ENCODE measurements at places on chromosomes 5 and 9. TPM values are rescaled to one million over a fixed set of nuclear protein-coding genes. Genes with fewer than 3 reads are reported as not detected.

Gene SHROOM1
- total RNA-seq: 2.7 TPM

Gene FBXL7
- 3.6 TPM for total RNA-seq

Gene SCGB3A1
- not detected for total RNA-seq

Gene GABRA6
- not detected for total RNA-seq

Measured in esophagus squamous epithelium (tissue), 5 donors.